ENCODE measurements at places on chromosomes 7 and 10.

- peak; percentile 89 for DNase-seq
These were observed 27.7 kb downstream of the PLXNA4 start for GRCh38 chr7:132548489-132549078.

- no peak for DNase-seq
These were observed 59.2 kb downstream of the AKR1E2 start for GRCh38 chr10:4885162-4885561.

- no peak for DNase-seq
These were observed 317.4 kb upstream of the ADARB2 start for GRCh38 chr10:2054728-2055127.

DNA sequence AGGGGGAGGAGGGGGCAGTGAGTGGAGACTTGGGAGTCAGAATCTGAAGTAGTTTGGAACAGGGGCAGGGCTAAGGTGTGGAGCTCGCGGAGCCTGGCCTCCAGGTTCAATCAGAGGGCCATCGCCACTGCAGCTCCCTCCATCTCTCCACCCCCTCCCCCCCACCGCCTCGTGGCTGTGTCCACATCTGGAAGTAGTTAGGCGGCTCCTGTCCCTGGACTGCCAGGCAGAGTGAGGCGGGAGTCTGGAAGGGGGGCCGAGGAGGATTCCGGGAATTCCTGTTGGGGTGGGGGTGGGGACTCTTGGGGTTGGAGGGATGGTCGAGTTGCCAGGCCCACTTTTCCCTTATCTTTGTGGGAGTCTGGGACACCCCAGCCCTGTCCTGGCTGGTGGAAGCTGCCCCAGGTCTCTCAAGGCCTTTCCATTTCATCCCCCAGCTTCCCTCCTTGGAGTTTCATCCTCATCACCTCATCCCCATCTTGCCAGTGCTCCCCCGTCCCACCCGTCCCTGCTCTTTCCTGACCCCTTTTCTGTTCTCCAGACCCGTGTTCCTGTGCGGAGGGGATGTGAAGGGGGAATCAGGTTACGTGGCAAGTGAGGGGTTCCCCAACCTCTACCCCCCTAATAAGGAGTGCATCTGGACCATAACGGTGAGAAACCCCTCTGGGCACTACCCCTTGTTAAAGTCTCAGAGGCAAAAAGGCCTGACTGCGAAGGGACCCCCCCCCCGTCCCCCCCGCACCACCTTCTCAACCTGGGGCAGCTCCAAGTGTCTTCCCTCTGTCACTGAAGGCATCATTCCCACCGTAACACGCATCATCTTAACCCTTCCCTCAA, 944 bp downstream of the PCOLCE start:
- DNase-seq = peak; percentile 89

GRCh38 chr10:11444155-11444530, 167.3 kb downstream of the USP6NL start:
- DNase-seq = no peak

- DNase-seq = peak; percentile 69
These were observed at the start of gene PAPSS2 for GRCh38 chr10:87659571-87660483. Gene PAPSS2 (plus strand): TSS chr10:87659878. CDS start chr10:87659982, 104 bp downstream.

DNA sequence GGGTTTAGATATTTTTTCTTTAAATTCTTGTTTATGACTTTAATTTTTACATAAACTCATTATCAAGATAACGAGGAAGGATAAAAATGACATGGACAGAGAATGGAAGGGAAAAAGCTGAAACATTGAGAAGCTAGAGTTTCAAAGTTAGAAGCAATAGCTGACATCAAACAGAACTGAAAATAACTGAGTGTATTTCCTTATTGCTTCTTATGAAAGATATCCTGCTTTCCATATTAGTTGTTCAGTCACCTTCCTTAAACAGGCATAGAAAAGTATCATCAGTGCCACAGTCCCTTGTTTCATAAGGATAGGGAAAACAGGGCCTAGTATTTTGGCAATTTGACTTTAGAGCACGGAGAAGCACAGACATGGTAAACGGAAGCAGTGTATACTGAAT, 460.5 kb upstream of the GHITM start:
- DNase-seq = no peak

- DNase-seq = no peak
These were observed 32.1 kb upstream of the PDSS1 start for GRCh38 chr10:26665080-26666048.

- DNase-seq = no peak
These were observed 74.4 kb upstream of the PAX2 start for GRCh38 chr10:100670828-100671479.

- no peak for DNase-seq
These were observed 228.3 kb downstream of the CAMK1D start for GRCh38 chr10:12577610-12578009.

- DNase-seq = no peak
These were observed 381.5 kb downstream of the NEBL start for GRCh38 chr10:20515654-20516053.

DNA sequence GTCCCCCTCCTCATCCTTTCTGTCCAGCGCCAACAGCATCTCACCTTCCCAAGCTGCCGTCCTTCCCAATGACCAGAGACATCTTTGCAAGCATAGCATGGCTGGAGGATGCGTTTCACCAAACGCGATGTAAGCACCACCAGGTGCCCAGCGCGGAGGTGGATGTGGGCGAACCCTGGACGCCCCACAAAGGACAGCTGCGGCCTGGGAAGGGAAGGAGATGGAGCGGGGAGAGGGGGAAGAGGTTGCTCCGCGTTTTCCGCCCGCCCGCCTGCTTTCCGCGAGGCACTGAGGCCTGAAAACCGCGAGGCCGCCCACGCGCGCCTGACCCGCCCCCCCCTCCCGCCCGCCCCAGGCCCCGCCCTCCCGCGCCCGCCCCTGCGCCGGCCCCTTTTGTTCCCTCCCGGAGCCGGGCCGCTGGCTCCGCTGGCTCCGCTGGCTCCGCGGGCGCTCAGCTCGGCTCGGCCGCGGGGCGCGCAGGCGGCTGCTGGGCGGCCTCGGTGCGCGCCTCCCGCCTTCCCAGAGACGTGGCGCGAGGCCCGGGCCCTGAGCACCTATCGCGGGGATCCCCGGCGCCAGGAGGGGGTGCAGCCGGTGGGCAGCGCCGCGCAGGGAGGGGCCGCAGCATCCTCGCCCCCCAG, at the start of gene CLIP2:
CLIP2 (plus strand) TSS at position 390 of the 641 bp plus-strand sequence. CDS start 28,140 bp downstream, outside the sequence.
- DNase-seq = peak; percentile 79

GRCh38 chr10:47307381-47307780, 7.4 kb downstream of the GDF10 start:
- no peak for DNase-seq

GRCh38 chr10:86652361-86653202, 1.8 kb upstream of the OPN4 start:
- peak; percentile 11 for DNase-seq

DNA sequence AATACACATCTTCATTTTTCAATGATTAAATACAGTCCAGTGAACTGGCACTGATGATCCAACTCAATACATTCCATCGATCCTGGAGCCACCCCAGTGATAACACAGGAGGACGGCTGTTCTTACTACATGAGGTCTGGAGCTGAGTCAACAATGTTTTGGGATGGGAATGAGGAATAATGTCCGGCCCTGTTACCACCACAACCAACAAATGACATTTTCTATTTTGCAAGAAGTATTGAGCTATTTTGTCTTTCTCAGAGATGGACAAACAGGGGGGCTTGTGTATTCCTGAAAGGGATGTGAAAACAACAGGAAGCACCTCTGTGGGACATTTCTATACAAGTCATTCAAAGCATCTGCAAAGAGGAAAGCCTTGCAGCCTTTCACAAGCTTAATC, 249.2 kb downstream of the PARD3 start:
- peak; percentile 49 for DNase-seq

DNA sequence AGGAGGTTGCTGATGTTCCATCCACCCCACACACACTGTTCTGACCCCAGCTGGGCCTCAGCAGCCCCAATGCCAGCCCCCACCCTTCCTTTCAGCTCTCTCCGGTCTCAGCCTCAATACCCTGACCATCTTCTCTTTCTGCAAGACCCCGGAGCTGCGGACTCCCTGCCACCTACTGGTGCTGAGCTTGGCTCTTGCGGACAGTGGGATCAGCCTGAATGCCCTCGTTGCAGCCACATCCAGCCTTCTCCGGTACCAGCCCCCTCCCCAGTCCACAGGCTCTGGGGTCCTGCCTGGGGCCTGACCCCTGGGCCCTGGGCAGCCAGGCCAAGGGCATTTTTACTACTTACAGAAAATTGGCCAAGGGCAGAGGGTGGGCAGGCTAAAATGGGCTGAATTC, 2.6 kb downstream of the RGR start:
- DNase-seq = no peak

DNA sequence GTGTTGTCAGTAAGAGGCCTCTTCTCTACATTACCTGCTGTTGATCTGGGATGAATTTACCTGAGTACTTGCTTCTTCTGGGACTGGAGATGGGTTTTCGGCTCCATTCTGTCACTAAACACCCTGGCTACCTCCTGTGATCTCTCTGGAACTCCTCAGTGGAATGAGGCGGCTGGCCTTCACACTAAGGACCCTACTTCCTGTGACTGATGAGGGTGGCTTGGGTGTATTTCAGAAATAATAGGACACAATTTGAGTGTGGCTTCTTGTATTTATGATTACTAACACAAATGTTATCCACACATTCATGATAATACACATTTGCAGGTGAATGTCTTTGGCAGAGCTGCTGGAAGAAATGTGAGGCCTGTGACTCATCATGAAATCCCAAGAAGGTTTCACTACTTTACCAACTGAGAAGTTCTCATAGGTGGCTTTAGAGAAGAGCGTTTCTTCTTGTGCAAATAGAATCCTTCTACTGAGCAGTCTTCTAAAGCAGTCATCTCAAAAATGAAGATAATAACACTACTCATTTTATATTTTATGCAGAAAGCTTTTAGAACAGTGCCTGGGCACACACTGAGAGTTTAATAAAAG, 21.3 kb upstream of the EVX1 start:
- DNase-seq = no peak

GRCh38 chr10:120828763-120829319, 22.3 kb upstream of the WDR11 start:
- DNase-seq = no peak

GRCh38 chr7:122316467-122317388, 12.2 kb upstream of the FEZF1 start:
- DNase-seq = no peak

DNA sequence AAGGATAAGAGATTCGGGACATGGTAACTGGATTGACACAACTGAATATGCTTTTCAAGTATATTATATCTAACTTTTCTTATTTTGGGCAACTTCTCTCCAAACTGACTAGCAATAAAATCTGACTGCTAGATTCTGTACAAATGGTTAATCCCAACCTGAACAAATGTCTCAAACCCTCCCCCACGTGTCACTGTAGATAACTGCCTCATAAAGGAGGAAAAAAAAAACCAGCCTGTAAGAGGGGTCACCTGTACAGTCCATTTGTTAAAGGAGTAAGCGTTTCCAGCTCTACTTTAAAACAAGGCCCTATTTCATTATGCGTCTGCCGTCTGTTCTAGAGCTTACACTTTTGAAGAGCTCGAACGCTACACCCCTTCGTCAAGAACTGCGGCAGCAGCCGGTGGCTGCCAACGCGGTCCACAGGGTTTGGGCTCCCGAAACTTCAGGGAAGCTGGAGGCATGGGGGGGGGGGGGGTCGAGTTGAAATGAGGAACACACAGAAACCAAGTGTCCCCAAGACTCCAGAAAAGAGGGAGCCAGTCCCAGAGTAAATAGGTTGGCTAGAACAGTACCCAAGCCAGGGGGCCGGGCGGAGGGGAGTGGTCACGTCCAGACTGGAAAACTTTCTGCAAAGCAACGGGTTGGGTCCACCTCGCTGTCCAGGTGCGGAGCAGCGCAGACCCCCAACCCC, 492 bp downstream of the COG5 start:
- no peak for DNase-seq

GRCh38 chr7:16708980-16709379, 44.6 kb upstream of the TSPAN13 start:
- peak; percentile 97 for DNase-seq

DNA sequence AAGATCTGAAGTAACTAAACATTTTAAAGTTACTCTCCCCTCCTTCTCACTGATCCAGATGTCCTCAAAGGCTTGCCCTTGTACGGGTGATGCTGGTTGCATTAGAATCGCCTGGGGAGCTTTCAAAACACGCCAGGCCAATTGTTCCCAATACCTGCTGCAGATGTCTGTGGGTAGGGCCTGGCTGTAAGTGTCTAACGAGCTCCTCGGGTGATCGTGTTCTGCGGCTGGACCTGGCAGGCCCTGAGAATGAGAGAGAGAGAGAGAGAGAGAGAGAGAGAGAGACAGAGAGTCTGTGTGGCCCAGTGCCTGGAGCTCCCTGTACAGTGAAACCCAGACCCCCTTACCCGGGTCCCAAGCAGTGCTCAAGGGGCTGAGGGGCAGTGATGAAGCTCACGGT, 8.4 kb downstream of the COL13A1 start:
- DNase-seq = no peak

- no peak for DNase-seq
These were observed 13.5 kb upstream of the ELMO1 start for GRCh38 chr7:37462138-37462537.

DNA sequence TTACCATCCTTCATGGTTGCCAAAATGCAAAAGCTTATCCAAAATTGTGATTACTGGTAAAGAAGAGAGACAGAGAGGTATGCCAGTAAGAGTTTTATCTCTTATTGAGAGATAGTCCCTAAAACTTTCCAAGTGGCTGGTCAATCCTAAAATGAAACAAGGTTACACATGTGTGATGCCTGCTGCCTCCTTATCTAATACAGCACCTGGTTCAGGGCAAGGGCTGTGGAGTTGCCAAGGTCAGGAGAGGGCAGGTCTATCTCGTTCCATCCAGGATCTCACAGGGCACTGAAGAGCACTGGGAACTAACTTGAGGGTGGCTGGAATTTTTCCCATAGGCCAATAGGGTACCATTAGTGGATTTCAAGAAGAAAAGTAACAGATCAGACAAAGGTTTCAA, 18.3 kb downstream of the VOPP1 start:
- no peak for DNase-seq

GRCh38 chr7:106678795-106679152, 17.8 kb upstream of the CCDC71L start:
- DNase-seq = no peak

GRCh38 chr7:83467493-83467892, 181.4 kb downstream of the SEMA3E start:
- no peak for DNase-seq

- peak; percentile 42 for DNase-seq
These were observed 228.9 kb upstream of the TCF7L2 start for GRCh38 chr10:112721080-112721698.

- DNase-seq = no peak
These were observed 21.4 kb upstream of the RAPGEF5 start for GRCh38 chr7:22378199-22378980.

GRCh38 chr10:24744946-24745345, 21.3 kb upstream of the ARHGAP21 start:
- DNase-seq = no peak

DNA sequence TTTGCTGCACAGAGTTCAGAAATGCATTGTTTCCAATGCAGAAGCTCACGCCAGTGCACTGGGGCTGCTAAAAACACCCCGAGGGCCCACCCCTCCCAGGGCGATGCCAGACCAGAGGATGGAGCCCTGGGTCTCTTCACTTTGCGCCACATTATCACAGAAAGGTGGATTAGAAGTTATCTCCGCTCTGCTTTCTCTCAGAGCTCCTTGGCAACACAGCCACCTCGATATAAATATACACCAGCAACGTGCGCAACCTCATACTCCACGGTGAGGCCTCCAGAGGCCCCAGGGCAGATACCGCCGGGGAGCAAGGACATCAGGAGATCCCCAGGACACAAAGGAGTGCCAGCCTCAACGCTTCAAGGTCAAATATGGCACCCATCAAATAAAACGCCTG, 121.0 kb upstream of the TBX20 start:
- DNase-seq = no peak

- DNase-seq = no peak
These were observed 19.6 kb downstream of the CEP55 start for GRCh38 chr10:93516006-93516380.
